Mesothelial cell of epicardium (in vitro differentiated cells): ENCODE measurements at places on chromosomes 16 and 17. TPM values are rescaled to one million over a fixed set of nuclear protein-coding genes. Genes with fewer than 3 reads are reported as not detected.

Gene HASPIN
- total RNA-seq: 4.2 to 5.2 TPM (median 4.4 TPM) in 3 replicates

Gene DHX38
- total RNA-seq: 83.8 to 90.9 TPM (median 85.4 TPM) in 3 replicates

- peak overlapping the region; percentile 44 for H3K4me3 ChIP-seq
- peaks cover 4% of the 10 kb centered on the region for H3K27me3 ChIP-seq
- peaks cover 13% of the 10 kb centered on the region for H3K4me1 ChIP-seq
- DNase-seq: no peak
- H3K36me3 ChIP-seq: peaks cover 10% of the 10 kb centered on the region
Observed at GRCh38 chr17:17305281-17305801, 2.2 kb downstream of the NT5M start.

Gene ABCC3
- 0.44 to 1.2 TPM (median 0.93 TPM) in 3 replicates for total RNA-seq

Gene CCL23
- not detected in 3 replicates for total RNA-seq

Gene HNF1B
- 0.14 to 0.31 TPM (median 0.29 TPM) in 3 replicates for total RNA-seq

DNA sequence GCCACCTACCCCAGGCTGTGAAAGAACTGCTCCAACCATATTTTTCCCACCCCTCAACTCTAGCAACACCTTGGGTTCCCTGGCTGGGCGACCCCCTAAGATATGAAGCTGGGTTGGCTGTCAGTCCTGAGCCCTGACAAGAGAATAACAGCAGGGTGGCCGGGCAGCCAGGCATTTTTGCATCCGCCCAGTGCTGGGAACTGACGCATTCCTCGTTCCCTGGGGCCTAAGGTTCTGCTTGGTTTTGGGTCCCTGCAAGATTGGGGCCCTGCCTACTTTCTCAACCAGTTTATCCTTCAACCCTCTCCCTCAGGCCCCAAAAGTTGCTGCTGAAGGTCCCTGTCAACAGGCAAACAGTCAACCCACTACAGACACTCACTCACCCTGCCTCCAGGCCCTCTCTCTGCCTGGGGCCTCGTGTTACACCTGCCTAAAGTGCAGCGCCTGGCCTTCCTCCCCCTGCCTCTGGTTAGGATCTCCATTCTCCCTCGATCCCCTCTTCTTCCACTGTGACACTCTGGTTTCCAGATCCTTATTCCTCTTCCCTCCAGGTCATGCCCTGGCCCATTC, 151.5 kb downstream of the STX8 start:
- H3K4me1 ChIP-seq: peaks cover 21% of the 10 kb centered on the region
- no peak overlapping the region for H3K27ac ChIP-seq
- H3K36me3 ChIP-seq: peaks cover 22% of the 10 kb centered on the region
- DNase-seq: no peak
- H3K4me3 ChIP-seq: no peak overlapping the region

Gene FBXW10B
- total RNA-seq: 0.99 to 1.5 TPM (median 1.3 TPM) in 3 replicates

GRCh38 chr16:11134722-11135463, 121.1 kb downstream of the SOCS1 start:
- peaks cover 58% of the 10 kb centered on the region for H3K4me1 ChIP-seq
- no peak for DNase-seq
- H3K27ac ChIP-seq: no peak overlapping the region
- H3K36me3 ChIP-seq: peaks cover 11% of the 10 kb centered on the region
- no peak overlapping the region for H3K4me3 ChIP-seq
- peaks cover 18% of the 10 kb centered on the region for H3K27me3 ChIP-seq

Gene CBFA2T3
- 10.1 to 11.5 TPM (median 10.1 TPM) in 3 replicates for total RNA-seq

DNA sequence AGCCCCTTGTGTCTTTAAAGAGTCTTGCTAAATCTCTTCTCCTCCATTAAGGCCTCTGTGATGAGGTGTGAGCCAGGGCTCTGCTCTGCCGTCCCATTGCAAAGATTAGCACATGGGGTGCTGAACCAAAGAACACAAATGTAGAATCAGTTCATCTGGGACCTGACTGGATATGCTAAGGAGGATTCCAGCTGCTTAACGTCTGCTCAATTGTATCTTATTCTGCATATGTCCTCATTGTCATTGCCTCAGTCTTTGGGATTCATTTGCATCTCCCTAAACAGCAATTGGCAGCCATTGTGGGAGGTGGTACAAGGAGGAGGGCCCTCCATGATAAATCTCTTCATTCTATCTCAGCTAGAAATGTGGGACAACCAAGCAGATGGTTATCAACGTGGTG, 106.3 kb upstream of the ADAMTS18 start:
- no peak overlapping the region for H3K27ac ChIP-seq
- no peak overlapping the region for H3K4me3 ChIP-seq
- H3K36me3 ChIP-seq: no peaks in the 10 kb centered on the region
- no peak for DNase-seq

Gene AANAT
- total RNA-seq: 0.22 to 0.40 TPM in 2 of 3 replicates, not detected in the other

DNA sequence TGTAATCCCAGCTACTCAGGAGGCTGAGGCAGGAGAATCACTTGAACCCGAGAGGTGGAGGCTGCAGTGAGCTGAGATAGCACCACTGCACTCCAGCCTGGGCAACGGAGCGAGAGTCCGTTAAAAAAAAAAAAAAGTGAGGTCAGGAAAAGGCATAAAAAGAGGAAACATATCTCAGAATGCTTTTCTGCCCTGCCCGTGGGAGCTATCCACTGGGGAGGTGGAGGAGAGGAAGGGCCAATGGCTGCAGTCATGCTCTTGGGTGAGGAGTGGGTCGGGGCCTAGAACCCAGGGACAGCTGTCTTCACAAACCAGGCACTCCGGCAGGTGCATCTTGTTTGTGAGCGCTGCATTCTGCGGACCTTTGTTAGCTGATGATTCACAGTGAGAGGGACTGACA, 60.0 kb upstream of the CDC42EP4 start:
- DNase-seq: no peak
- H3K4me1 ChIP-seq: peaks cover 4% of the 10 kb centered on the region
- no peak overlapping the region for H3K4me3 ChIP-seq
- H3K27me3 ChIP-seq: no peaks in the 10 kb centered on the region

Gene BCAR1
- total RNA-seq: 87.3 to 95.9 TPM (median 95.1 TPM) in 3 replicates

- H3K36me3 ChIP-seq: peaks cover 25% of the 10 kb centered on the region
- peak overlapping the region; percentile 63 for H3K4me3 ChIP-seq
- H3K27ac ChIP-seq: peak overlapping the region; percentile 89
- peaks cover 13% of the 10 kb centered on the region for H3K4me1 ChIP-seq
Observed at GRCh38 chr17:18246880-18247612, 11.5 kb downstream of the FLII start.

Gene SLC38A8
- not detected in 3 replicates for total RNA-seq

GRCh38 chr16:5541356-5541755, 443.8 kb upstream of the EEF2KMT start:
- no peaks in the 10 kb centered on the region for H3K36me3 ChIP-seq
- H3K4me3 ChIP-seq: no peak overlapping the region

- peak overlapping the region; percentile 99 for H3K27ac ChIP-seq
- H3K27me3 ChIP-seq: no peaks in the 10 kb centered on the region
- no peak for DNase-seq
- peaks cover 10% of the 10 kb centered on the region for H3K36me3 ChIP-seq
- peak overlapping the region; percentile 90 for H3K4me3 ChIP-seq
- peaks cover 23% of the 10 kb centered on the region for H3K4me1 ChIP-seq
Observed at GRCh38 chr16:77191259-77191969, 424 bp downstream of the MON1B start.

GRCh38 chr17:16191604-16192003, 23.7 kb downstream of the NCOR1 start:
- peaks cover 5% of the 10 kb centered on the region for H3K4me1 ChIP-seq
- no peak overlapping the region for H3K4me3 ChIP-seq
- no peaks in the 10 kb centered on the region for H3K27me3 ChIP-seq
- H3K27ac ChIP-seq: peak overlapping the region; percentile 71
- no peak for DNase-seq

- H3K27me3 ChIP-seq: peaks cover 50% of the 10 kb centered on the region
- H3K4me1 ChIP-seq: peaks cover 4% of the 10 kb centered on the region
- no peak for DNase-seq
- H3K36me3 ChIP-seq: no peaks in the 10 kb centered on the region
- H3K27ac ChIP-seq: no peak overlapping the region
Observed at GRCh38 chr16:82440336-82440735, 186.4 kb upstream of the CDH13 start.

DNA sequence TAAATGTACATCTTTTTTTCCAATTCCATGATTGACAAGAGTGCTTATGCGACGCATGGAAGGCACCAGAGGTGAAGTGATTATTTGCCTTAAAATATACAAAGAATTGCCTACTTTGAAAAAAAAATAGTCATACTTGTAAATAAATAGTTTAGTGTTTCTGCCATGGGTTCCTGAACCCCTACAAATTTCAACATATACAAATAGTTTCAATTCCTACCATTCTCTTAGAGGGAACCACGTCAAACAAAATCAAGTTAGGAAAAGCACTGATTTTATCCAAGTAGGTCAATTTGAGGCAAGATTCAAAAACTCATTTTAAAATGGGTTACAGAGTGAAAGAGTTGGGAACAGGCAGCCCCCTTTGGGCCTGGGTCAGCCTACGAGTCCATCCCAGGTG, 11.7 kb downstream of the CMTM3 start:
- H3K4me3 ChIP-seq: no peak overlapping the region
- no peaks in the 10 kb centered on the region for H3K27me3 ChIP-seq
- no peak for DNase-seq
- peaks cover 39% of the 10 kb centered on the region for H3K4me1 ChIP-seq

DNA sequence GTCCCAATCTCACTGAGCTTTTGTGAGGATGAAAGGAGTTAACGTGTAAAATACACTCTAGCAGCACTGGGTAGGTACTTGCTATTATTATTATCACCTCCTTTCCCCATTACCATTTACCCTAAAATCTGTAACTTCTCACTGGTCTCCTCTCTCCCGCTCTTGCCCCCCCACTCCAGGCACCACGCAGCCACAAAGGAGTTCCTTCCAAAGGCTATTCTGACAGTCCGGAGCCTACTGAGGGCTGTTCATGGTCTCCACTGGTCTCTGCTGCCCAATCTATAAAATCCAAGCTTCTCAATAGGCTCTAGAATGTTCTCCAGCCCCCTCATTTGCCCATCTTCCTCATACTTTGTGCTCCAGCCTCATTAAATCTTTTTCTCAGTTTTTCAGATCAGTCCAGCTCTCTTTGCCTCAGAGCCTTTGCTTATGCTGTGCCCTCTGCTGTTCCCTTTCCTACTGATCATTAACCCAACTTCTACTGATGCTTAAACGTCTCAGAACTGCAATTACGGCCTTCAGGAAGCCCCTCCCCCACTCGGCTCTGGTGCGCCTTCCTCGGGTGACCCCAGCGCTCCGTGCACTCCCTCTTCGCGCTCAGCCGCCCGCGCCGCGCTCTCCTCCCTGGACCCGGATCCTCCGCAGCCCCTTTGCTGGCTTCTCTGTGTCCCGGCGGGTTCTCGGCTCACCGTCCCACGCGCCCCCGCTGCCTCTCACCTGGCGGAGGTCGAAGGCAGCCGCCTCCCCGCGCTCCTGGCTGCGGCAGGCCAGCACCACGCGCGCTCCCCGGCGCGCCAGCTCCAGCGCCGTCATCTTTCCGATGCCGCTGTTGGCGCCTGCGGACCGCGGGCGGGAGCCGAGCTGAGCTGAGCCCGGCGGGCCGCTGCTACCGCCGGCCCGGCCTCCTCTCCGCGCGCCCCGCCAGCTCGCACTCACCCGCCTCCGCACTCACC, 737 bp downstream of the DHRS13 start:
- peaks cover 4% of the 10 kb centered on the region for H3K36me3 ChIP-seq
- no peak for DNase-seq
- H3K27ac ChIP-seq: peak overlapping the region; percentile 85

GRCh38 chr17:15354256-15354655, 12.9 kb upstream of the TEKT3 start:
- no peak for DNase-seq
- H3K4me1 ChIP-seq: peaks cover 16% of the 10 kb centered on the region
- peaks cover 1% of the 10 kb centered on the region for H3K27me3 ChIP-seq
- no peak overlapping the region for H3K4me3 ChIP-seq

- H3K4me3 ChIP-seq: peak overlapping the region; percentile 84
- peak overlapping the region; percentile 100 for H3K27ac ChIP-seq
- DNase-seq: no peak
- peaks cover 15% of the 10 kb centered on the region for H3K36me3 ChIP-seq
- H3K27me3 ChIP-seq: peaks cover 4% of the 10 kb centered on the region
- H3K4me1 ChIP-seq: peaks cover 88% of the 10 kb centered on the region
Observed at GRCh38 chr17:48554412-48555257, 9.7 kb upstream of the HOXB2 start.

DNA sequence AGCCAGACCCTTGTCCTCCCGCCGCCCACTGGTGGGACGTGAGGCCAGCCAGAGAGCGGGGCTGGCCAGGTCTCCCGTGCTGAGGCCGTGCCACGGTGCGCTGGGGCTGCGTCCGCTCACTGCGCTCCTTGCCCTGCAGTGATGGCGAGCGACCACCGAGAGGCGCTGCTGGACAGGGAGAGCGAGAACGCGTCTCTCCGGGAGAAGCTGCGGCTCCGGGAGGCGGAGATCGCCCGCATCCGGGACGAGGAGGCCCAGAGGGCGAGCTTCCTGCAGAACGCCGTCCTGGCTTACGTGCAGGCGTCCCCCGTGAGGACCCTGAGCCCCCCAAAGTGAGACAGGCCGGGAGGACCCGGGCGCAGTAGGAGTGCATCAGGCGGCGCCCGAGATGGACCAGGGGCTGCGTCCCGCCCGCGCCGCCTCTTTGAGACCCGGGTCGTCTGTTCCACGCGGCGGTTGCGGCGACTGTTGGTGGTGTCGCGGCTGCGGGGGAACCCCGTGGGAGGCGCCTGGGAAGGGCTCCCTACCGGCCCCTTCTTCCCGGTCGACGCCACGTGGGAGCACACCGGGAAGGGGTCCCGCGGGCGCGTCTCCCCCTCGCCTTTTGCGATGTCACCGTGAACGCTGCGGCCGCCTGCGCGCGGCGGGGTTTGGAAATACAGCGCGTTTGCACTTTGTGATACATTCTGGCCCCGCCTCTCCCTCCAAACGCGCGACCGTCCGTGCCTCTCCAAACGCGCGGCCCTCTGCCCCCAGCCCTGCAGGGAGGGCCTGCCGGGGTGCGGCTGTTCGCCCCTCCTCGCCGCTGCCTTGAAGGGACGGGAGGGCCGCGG, 792 bp upstream of the RAC3 start:
- peak overlapping the region; percentile 76 for H3K27ac ChIP-seq
- H3K4me1 ChIP-seq: peaks cover 13% of the 10 kb centered on the region
- H3K27me3 ChIP-seq: no peaks in the 10 kb centered on the region

DNA sequence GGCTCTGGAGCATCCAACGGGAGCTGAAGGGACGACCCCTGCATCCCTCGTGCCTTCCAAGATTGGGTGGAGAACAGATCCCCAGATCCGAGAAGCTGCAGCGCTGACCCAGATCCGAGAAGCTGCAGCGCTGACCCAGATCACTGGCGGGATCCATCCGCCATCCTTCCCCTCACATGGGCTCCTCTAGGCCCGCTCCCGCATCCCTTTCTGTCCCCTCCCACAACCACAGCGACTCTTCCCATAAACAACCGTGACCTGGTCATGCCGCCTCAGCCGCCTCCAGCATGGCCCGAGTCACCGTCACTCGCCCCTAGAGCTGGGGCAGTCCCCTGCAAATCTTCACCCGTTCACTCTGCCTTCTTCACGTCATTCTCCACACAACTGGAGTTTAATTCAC, 124.9 kb downstream of the UTP18 start:
- no peaks in the 10 kb centered on the region for H3K4me1 ChIP-seq
- no peaks in the 10 kb centered on the region for H3K36me3 ChIP-seq
- H3K27ac ChIP-seq: no peak overlapping the region
- peaks cover 48% of the 10 kb centered on the region for H3K27me3 ChIP-seq
- H3K4me3 ChIP-seq: no peak overlapping the region

Gene KRTAP4-3
- total RNA-seq: not detected in 3 replicates

Gene CCL4
- not detected in 3 replicates for total RNA-seq
